IMR-90 (cell line): ENCODE measurements at places on chromosomes 2 and 18. TPM values are rescaled to one million over a fixed set of nuclear protein-coding genes. Genes with fewer than 3 reads are reported as not detected.

The SLC16A14 gene
- 0.56 and 0.90 TPM in 2 replicates for total RNA-seq

The HOXD1 gene
- not detected in 2 replicates for total RNA-seq

The BMP10 gene
- total RNA-seq: not detected in 2 replicates

The CROCC2 gene
- total RNA-seq: not detected in 2 replicates

The LHCGR gene
- under 0.01 and 0.18 TPM in 2 replicates for total RNA-seq
